Activated CD8-positive, alpha-beta memory T cell treated with anti-CD3 and anti-CD28 coated beads for 24 hours (primary cell): ENCODE measurements at places on chromosomes 7 and 10.
A peak's percentile ranks its signal among the peaks of the same experiment; 100 is the strongest.

GRCh38 chr10:78914502-78915189, 154.1 kb upstream of the ZMIZ1 start:
- no peak for DNase-seq

DNA sequence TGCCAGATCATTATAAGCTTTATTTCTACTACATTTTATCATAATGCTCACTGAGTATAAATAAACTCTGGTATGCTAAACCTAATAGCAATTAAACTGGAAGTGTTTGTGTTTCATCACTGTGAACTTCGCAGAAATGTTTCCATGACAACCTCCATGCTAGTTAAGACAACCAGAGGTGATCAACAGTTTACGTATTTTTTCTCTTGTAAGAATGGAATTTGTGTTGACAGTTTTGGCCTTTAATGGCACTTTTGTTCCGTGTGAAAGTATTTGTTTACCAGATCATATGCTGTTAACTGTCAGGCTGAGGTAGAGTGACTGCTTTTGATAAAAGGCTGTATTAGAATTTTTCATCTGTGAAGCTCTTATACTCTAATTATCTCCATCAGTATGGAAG, 212.1 kb upstream of the PPP1R3A start:
- no peak for DNase-seq

DNA sequence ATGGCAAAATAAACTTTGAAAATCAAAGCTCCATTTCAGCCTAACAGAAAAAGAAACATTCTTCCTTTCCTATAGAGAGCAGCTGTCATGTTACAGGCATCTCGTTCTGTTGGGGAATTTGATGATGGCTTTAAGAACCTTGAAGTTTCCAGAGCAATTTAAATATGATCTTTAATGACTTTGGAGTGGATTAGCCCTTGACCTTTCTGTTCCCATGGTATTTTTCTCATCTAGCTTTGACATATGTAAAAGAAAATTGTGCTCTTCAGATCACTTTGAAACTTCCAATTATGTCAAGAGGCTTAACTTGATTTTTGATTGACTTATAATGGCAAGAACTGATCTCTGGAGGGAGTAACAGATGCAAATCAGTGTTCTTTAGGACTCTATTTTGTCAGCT, 157.6 kb upstream of the SEMA3E start:
- DNase-seq: no peak

GRCh38 chr10:43870968-43871439, 222.3 kb upstream of the ZNF32 start:
- DNase-seq: peak; percentile 40

- no peak for DNase-seq
Observed at GRCh38 chr10:14327527-14327926, 3.2 kb downstream of the FRMD4A start.

GRCh38 chr7:140702774-140703173, 6.3 kb downstream of the NDUFB2 start:
- DNase-seq: no peak

- peak; percentile 49 for DNase-seq
Observed at GRCh38 chr10:79342295-79342761, 4.9 kb upstream of the PPIF start.

- DNase-seq: no peak
Observed at GRCh38 chr10:93579089-93579488, 12.6 kb downstream of the FFAR4 start.

DNA sequence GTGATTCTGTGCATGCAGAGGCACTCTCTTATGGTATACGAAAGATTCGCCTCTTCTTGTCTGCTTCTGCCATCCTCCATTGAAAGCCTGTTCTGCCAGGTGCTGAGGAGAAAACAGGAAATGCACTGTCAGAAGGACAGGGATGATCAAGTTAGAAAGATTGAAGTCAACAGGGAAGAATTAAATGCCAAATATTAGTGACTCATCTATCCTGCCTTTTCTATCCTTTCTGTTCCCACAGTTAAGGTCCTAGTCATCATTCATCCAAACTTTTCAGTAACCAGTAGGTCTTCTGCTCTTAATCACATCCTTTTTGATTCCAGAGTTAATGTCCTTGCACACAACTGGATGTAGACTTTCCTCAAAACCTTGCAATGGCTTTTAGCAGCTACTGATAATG, 4.8 kb upstream of the ZNF783 start:
- no peak for DNase-seq

DNA sequence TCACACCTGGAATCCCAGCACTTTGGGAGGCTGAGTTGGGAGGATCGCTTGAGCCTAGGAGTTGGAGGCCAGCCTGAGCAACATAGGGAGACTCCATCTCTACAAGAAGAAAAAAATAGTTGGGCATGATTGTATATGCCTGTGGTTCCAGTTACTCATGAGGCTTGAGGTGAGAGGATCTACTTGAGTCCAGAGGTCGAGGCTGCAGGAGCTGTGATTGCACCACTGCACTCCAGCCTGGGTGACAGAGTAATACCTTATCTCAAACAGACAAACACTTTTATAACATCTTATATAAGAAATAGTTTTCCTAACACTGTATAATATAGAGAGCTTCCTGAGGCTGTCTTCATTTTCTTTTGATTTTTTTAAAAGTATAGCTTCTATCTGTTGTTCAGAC, 448.4 kb upstream of the COBL start:
- DNase-seq: no peak

DNA sequence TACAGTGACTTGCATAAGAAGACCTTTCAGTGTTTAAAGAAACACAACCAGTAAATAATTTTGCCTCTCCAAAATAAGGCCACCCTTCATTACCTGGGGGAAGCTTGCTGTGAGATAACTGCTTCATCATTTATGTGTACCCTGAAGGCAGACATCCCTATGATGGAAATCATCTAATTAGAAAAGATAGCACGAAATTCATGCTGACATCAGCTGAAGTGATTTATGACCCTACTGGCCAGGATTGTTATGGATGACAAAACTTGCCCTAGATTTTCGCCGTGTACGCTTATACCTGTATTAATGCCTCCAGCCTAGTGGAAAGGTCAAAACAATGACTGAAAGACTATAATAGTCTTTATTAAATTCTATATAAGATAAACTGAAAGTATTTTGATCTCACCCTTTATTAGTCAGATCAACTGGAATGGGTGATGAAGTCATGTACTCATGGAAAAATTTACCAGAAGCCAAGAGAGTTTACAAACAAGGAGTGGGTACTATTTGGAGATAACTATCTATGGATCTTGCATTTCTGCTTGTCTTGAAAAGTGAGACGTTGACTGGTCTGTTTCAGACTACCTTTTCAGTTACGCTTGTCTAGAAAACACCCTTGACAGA, 114.2 kb downstream of the PPP1R3A start:
- no peak for DNase-seq

DNA sequence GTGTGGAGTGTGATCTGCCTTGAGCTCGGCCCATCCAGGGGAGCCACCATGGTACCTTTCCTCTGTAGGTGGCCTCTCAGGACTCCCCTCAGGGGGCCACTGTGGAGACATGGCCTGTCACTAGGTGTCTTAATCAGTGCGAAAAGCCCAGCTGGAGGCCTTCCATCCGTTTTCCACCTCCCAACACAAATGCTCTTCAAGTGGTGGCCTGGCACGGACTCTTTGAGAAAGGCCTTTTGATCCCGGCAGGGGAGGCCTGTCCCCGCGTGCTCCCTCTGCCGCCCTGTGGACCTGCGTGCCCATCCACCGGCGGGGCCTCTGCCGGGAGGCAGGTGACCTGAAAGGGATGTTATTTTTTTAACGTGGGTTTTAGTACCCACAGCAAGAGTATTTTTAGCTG, 149.5 kb downstream of the RGS10 start:
- no peak for DNase-seq

DNA sequence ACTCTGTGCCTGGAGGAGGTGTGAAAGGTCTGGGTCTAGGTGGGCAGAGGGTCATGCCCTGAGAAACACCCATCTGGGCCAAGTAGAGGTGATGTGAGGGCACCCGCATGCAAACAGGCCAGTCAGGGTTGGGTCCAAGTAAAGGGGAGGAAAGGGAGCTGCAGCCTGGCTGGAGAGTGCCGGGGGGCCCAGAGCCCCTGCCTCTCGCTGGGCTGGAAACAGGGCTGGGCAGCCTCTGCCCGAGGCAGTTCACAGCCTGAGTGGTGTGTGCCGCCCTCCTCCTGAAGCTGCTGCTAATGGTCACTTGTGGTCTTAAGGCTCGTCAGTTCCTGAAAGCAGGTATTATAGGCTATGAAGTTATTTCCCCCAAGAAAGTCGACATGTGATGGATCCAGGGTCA, 7.3 kb downstream of the CYP2E1 start:
- DNase-seq: no peak

- no peak for DNase-seq
Observed at GRCh38 chr7:106095634-106096033, 16.5 kb downstream of the SYPL1 start.

DNA sequence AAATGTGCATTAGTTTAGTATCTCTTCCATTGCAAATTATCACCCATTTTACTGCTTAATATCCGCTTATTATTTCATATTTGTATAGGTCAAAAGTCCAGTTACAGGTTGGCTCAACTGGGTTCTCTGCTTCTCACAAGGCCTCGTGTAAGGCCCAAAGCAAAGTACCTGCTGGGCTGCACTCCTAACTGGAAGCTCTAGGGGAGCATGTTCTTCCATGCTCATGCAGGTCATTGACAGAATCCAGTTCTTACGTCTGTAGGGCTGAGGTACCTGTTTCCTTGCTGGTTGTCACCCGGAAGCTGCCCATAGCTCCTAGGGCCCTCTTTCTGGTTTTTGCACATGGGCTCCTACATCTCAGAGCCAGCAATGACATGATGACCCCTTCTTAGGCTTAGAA, 79.6 kb downstream of the RAPGEF5 start:
- DNase-seq: no peak

DNA sequence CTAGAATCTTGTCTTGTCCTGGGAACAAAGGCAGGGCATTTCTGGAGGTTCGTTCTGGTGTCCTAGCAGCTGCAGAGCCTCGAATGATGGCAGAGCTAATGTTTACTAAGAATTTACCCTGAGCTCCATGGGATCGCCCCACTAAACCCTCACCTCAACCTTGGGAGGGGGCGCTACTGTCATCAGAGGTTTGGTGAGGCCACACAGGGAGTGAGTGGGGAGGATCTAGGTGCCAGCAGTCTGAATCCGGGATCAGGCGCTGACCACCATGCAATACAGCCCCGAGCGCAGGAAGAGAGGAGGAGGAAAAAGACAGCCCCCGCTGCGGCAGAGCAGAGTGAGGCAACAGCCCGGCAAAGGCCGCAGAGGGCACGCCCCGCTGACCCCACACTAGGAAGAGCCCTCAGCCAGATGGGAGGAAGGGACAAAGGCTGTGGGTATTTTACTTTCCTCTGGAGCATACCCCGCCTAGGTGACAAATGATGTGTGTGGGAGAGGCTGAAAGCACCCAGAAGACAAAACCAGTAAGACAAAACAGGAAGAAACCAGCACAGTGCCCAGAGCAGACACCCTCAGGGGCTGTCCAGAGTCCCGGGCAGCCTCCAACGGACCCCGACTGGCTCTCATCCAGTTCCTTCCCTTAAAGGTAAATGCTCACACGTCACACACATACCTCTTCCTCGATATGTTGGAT, 103.5 kb downstream of the FAM53B start:
- no peak for DNase-seq

DNA sequence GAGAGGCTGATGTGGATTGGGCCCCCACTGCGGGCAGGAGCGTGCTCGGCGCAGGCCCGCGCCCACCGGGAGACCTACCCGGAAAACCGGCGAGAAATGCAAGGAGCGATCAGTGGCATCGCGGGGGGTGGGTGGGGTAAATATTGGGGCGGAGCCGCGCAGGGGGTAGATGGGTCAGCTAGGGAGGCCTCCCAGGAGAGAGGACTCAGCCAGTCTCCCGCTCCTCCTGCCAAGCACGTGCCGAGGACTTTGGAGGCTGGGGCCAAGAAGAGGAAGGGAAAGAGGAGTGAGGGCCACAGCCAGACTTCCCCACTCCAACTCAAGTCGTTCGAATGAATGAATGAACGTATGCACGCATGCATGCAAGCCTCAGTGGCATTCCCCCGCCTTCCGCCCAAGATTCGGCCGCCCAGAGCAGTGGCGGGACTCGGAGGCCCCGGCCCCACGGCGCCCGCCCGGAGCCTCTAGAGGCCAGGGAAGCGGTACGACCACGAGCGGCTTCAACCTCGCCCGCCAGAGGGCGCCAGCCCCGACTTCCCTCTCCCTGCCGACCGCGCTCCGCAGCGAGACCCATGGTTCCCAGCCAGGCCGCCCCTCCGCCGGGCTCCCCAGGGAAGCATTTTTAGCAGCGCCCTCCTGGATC, 3.6 kb downstream of the NPM3 start:
- peak; percentile 96 for DNase-seq

GRCh38 chr10:95964756-95965155, 57.0 kb downstream of the CC2D2B start:
- DNase-seq: no peak

DNA sequence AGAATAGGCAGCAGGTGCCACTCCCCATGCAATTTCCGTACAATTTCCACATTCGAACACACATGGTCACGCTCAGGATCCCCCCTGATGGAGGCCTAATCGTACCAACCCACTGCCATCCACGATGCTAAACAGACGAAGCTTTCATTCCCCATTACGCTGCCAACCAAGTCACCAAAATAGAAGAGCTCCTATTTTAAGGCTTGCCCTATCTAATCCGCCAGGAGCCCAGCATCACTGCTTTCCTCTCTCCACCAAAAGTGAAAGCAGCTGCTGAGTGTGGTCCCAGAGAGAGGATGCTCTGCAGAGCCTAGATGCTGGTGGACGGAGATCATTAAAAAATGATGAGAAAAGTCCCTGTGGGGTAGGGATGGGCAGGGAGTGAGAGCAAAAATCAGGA, 43.3 kb downstream of the HSPA12A start:
- no peak for DNase-seq

- DNase-seq: no peak
Observed at GRCh38 chr10:95247881-95248583, 42.8 kb downstream of the PDLIM1 start.

GRCh38 chr10:94239696-94240095, 123.0 kb downstream of the NOC3L start:
- no peak for DNase-seq

DNA sequence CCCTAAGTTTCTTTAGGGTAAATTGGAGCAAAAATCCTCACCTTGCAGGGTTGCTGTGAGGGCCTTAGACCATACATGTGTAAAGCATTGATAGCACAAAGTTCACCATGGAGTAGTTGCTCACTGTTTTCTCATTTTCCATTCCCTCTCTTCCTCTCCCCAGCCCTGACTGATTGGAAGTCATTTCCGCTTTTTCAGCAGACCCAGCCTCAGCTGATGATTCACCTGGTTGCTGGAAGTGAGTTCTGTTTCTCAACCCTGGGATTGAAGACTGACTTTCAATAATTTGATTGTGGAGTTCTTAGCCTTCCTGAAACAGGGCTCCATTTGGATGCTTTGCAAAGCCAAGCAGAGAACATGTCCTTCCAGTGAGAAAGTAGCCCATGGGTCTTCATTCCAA, 107.0 kb downstream of the PLXNA4 start:
- DNase-seq: no peak

GRCh38 chr7:50742401-50742800, 40.3 kb downstream of the GRB10 start:
- DNase-seq: no peak

DNA sequence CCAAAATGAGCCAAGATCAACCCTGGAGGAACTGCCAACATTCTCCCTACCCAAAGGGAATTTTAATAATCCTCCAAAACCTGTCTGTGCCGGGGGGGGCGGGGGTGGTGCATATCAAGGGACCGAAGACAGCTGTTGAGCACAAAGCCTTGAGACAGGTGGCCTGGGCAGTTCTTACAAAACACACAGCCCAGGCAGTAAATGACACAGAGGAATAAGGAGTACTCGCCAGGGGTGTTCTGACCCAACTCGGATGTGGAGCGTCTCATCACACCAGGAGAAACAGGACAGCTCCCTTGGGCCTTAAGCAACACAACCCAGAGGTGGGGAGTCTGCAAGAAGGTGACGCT, 35.6 kb downstream of the PLAC9 start:
- DNase-seq: no peak
